Vagina (tissue), 2 donors: ENCODE measurements at places on chromosomes 2 and 18. TPM values are rescaled to one million over a fixed set of nuclear protein-coding genes. Genes with fewer than 3 reads are reported as not detected.

DNA sequence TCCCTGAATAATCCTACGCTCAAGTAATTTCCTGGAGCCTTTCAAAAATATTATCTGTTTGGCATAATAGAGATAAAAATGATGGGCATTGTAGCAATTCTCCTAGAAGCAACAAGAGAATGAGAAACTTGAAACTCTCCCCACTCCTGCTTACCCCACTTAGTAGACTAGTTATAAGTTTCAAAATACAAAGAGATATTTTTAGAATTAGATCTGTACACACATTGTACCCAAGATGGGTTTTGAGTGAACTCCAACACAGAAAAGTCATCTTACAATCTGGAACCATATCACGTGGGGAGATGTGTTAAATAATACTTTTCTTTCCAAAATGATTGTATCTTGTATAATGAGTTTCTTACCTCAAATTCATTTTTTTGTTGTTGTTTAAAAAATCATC is 484.9 kb downstream of the LPIN1 start:
- DNase-seq: no peak
- no peak overlapping the region for H3K4me3 ChIP-seq
- H3K4me1 ChIP-seq: no peaks in the 10 kb centered on the region
- H3K27me3 ChIP-seq: no peaks in the 10 kb centered on the region

DNA sequence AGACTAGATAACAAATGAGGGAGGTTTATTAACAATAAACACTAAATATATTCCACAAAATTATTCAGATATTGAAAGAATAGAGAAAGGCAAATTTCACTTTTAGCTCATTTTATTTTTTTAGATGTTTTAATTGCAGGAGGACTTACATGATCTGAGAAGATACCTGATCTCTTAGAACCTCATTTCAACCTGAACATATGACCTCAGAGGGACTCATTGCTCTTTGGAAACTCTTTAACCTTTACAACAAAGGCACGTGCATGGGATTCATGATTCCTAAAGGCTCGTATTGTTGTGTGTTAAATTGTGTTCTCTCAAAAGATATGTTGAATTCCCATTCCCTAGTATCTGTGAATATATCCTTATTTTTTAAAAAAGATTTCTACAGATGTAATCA is 35.7 kb upstream of the ITGA4 start:
- no peaks in the 10 kb centered on the region for H3K36me3 ChIP-seq
- H3K27ac ChIP-seq: no peak overlapping the region
- H3K4me1 ChIP-seq: no peaks in the 10 kb centered on the region
- DNase-seq: no peak
- no peak overlapping the region for H3K4me3 ChIP-seq
- no peaks in the 10 kb centered on the region for H3K27me3 ChIP-seq

DNA sequence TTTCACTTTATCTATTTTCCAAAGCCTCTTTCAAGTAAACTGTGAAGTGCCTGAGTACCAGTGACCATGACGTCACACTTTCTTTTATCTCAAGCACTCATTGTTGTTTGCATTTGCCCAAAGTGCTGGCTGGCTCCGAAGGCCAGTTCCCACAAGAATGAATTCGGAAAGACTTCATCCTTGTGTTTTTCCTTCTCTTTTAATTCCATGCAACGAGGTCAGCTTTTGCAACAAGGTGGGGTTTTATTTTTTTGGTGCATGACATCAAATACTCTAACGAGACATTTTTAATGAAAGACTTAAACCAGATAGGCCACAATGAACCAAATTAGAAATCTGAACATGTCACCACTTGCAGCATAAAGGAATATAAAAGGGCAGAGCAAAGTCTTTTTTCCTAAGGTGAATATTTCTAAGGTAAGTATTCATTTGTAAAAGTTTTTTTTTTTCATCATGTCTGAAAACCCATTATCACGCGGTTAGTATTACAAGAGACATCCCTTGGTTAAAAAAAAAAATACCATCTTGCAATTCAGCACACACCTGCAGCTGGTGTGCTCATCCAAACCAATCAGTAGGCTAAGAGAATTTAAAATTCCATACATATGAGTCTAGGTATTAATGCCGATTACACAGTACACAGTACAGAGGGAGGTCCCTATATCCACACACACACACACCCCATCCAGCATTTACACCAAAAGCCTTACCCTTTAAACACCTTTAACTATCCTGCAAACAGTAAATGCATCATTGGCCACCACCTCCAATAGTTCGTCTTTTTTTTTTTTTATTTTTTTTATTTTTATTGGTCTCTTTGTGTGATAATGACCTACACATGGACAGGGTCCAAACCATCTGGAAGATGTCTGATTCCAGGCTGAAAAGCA is 2.3 kb downstream of the ARL4C start:
- no peaks in the 10 kb centered on the region for H3K27me3 ChIP-seq
- no peak for DNase-seq
- no peaks in the 10 kb centered on the region for H3K36me3 ChIP-seq
- H3K4me1 ChIP-seq: peaks cover 34% of the 10 kb centered on the region
- peak overlapping the region; percentile 72 for H3K4me3 ChIP-seq
- H3K27ac ChIP-seq: peak overlapping the region; percentile 88

GRCh38 chr2:159046966-159047365 is 78.5 kb downstream of the TANC1 start:
- H3K27ac ChIP-seq: no peak overlapping the region
- DNase-seq: no peak
- H3K36me3 ChIP-seq: no peaks in the 10 kb centered on the region
- H3K27me3 ChIP-seq: no peaks in the 10 kb centered on the region
- H3K4me3 ChIP-seq: no peak overlapping the region
- peaks cover 73% of the 10 kb centered on the region for H3K4me1 ChIP-seq

- no peak overlapping the region for H3K4me3 ChIP-seq
- DNase-seq: no peak
- H3K36me3 ChIP-seq: peaks cover 20% of the 10 kb centered on the region
- peaks cover 10% of the 10 kb centered on the region for H3K4me1 ChIP-seq
- no peaks in the 10 kb centered on the region for H3K27me3 ChIP-seq
Observed at GRCh38 chr2:241156971-241157441, 6.7 kb downstream of the PPP1R7 start.

DNA sequence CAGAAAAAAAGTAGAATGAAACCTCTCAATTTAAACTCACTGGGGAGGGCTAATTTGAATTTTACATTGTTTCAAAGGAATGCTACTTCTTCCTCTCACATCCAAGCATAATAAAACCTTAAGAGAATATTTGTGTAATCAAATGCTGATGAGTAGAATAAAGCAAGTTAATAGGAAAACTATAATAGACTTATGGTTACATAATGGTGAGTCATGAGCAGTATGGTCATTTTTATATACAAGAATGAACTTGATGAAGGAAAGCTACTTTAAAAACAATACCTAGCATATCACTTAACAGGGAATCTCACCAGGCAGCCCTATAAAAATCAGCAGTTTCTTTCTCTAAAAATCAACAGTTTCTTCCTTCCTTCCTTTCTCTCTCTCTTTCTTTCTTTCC is 80.3 kb downstream of the VSNL1 start:
- H3K27me3 ChIP-seq: no peaks in the 10 kb centered on the region
- no peak overlapping the region for H3K4me3 ChIP-seq
- peak overlapping the region; percentile 53 for H3K27ac ChIP-seq
- H3K36me3 ChIP-seq: no peaks in the 10 kb centered on the region
- DNase-seq: no peak

DNA sequence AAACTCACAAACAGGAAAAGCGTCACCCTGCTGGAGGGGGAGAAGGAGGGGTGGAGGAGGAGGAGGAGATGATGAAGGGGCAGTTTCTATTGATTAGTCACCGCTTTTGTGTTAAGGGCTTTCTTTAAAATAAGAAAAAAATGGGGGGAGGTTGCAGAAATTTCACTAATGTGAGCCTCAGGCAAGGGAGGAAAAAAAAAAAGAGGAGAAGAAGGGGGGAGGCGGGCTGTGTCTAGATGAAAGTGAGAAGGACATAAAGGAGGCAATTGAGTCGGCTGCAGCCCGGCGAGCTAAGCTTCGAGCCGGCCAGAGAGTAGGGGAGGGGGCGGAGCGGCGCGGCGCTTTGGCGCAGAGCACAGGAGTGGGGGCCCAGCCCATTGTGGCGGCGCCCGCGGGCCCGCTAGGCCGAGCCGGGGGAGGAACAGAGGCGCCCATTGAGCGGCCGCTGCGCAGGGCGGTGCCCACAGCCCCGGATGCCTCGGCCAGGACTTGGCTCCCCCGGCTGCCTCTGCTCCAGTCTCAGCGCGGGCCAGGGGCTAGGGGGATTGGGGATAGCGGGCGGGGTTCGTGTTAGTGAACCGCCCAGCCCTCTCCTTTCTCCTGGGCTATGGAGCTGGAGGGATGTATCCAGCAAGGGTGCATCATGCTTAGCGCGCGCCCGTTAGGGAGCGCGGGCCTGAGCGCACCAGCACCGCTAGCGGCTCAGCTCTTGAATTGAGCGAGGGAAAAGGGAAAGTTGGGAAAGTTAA is 7.9 kb downstream of the PAX3 start:
- no peaks in the 10 kb centered on the region for H3K36me3 ChIP-seq
- H3K4me3 ChIP-seq: peak overlapping the region; percentile 16
- DNase-seq: no peak
- no peak overlapping the region for H3K27ac ChIP-seq
- peaks cover 14% of the 10 kb centered on the region for H3K4me1 ChIP-seq
- H3K27me3 ChIP-seq: peaks cover 29% of the 10 kb centered on the region

- peaks cover 51% of the 10 kb centered on the region for H3K4me1 ChIP-seq
- DNase-seq: no peak
- H3K4me3 ChIP-seq: peak overlapping the region; percentile 94
- H3K27me3 ChIP-seq: no peaks in the 10 kb centered on the region
Observed at GRCh38 chr2:197500503-197501131, 438 bp downstream of the HSPE1 start.

GRCh38 chr2:45009928-45010701 is 863 bp upstream of the SIX2 start:
- H3K27ac ChIP-seq: peak overlapping the region; percentile 89
- H3K36me3 ChIP-seq: no peaks in the 10 kb centered on the region
- peak overlapping the region; percentile 59 for H3K4me3 ChIP-seq

- H3K4me1 ChIP-seq: no peaks in the 10 kb centered on the region
- no peak for DNase-seq
- no peak overlapping the region for H3K27ac ChIP-seq
- H3K36me3 ChIP-seq: no peaks in the 10 kb centered on the region
Observed at GRCh38 chr2:190190507-190191162, 128.1 kb upstream of the MSTN start.

DNA sequence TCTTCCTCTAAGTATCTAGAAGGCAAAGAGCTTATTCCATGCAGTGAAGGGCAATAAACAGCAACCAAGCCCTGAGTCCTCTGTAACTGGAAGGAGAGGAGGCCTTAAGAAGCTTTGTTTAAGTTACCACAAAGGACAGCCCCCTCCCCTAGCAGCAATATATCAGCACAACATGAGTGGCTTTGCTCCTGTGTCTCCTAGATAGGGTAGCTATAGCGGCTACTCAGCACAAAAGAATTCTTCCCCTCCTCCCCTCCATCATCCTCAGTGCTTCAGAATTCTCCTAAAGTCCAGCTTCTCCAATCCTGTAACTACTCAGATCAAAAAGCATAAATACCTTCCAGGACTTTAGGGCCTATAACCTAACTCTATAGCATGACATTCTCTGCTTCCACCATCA is 16.5 kb downstream of the SUMO1 start:
- no peaks in the 10 kb centered on the region for H3K27me3 ChIP-seq
- no peak overlapping the region for H3K27ac ChIP-seq
- no peak overlapping the region for H3K4me3 ChIP-seq
- peaks cover 17% of the 10 kb centered on the region for H3K4me1 ChIP-seq

DNA sequence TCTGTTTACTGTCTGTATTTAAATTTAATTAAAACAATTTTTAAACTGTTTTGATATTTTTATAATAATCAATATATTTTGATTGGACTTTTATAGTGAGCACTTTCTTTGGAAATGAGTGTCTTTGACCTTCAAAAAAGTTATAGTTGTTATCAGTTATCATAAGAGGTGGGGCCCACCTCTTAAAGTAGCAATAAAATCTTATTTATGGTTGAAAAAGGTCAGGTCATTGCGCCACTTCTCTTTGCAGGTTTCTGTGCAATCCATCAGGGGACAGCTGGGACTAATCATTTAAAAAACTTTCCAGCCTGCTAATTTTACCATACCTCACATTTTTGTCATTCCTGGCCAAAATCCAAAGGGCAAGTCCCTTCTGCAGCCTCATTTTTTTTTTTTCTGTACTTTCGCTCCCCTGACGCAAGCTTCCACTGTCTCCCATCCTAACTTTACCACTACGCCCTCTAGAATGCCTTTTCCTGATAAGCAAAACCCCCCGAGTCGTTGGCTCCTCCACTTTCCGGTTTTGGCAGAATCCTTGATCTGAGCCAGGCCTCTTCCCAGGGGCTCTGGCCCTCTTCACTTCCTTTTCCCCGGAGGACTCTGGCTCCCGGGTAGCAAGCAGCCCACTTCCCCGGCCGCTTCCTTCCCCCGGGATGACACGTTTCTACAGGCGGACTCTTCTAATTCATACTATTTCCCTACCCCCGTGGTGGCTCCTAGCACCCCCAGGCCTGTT is 1.1 kb upstream of the SEH1L start:
- peak overlapping the region; percentile 48 for H3K4me3 ChIP-seq
- H3K36me3 ChIP-seq: no peaks in the 10 kb centered on the region
- H3K27ac ChIP-seq: peak overlapping the region; percentile 92
- H3K4me1 ChIP-seq: peaks cover 17% of the 10 kb centered on the region

DNA sequence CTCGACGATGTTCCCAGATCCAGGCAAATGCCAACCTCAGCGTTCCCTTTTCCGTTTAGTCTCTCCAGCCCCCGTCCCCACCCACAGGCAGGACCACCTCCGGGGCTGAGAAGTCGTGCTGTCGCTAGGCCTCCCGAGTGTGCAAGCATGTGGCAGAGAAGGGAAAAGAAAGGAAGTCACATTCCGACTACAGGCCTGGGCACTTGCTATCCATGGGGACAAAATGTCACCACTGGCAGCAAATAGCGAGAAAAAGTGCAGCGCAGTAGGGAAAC is 420 bp downstream of the PIGN start:
- H3K4me1 ChIP-seq: peaks cover 52% of the 10 kb centered on the region
- no peaks in the 10 kb centered on the region for H3K36me3 ChIP-seq
- H3K4me3 ChIP-seq: peak overlapping the region; percentile 82
- no peaks in the 10 kb centered on the region for H3K27me3 ChIP-seq
- peak overlapping the region; percentile 76 for H3K27ac ChIP-seq

DNA sequence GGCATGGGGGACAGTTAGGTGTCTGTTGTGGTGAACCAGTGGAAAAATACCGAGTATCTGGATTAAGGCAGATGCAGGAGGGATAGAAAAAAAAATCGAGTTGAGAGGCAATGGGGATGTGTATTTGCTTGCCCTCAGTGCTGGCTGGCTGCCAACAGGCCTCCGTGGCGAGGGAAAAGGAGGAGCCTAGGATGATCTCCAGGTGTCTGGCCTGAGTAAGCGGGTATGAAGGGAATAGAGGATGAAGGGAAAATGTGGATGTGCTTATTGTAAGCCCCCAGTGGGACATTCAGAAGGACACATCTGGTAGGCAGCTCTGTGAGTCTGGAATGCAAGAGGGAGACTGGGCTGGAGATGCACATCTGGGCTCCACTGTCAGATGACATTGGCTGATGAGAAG is 22.8 kb downstream of the KCNS3 start:
- H3K4me3 ChIP-seq: no peak overlapping the region
- no peak for DNase-seq
- no peak overlapping the region for H3K27ac ChIP-seq

GRCh38 chr2:197211881-197212342 is 98.7 kb downstream of the ANKRD44 start:
- H3K27ac ChIP-seq: peak overlapping the region; percentile 52
- no peak overlapping the region for H3K4me3 ChIP-seq
- no peaks in the 10 kb centered on the region for H3K27me3 ChIP-seq
- H3K36me3 ChIP-seq: no peaks in the 10 kb centered on the region
- peaks cover 32% of the 10 kb centered on the region for H3K4me1 ChIP-seq

The RUFY4 gene
- not detected for total RNA-seq

The MREG gene
- 11.8 TPM for total RNA-seq

The PLCD4 gene
- 12.0 TPM for total RNA-seq

The CYP27C1 gene
- 3.2 TPM for total RNA-seq

The WNT6 gene
- 2.0 TPM for total RNA-seq

The SERPINB2 gene
- total RNA-seq: 25.5 TPM

The MALT1 gene
- 35.8 TPM for total RNA-seq

The ODC1 gene
- total RNA-seq: 34.9 TPM

The DPYSL5 gene
- total RNA-seq: 0.74 TPM
